ENCODE measurements at places on chromosomes 16 and 17. TPM values are rescaled to one million over a fixed set of nuclear protein-coding genes. Genes with fewer than 3 reads are reported as not detected.

ATP2C2 gene
- 0.12 TPM for total RNA-seq

APRT gene
- total RNA-seq, result 60.5 TPM

TBC1D3G gene
- total RNA-seq, result not detected

ZNF624 gene
- total RNA-seq, result 7.2 TPM

CLEC10A gene
- total RNA-seq, result not detected

CCL4 gene
- total RNA-seq, result not detected

MYH2 gene
- total RNA-seq, result under 0.01 TPM

CSH2 gene
- total RNA-seq, result not detected

UTS2R gene
- not detected for total RNA-seq

SOX15 gene
- total RNA-seq, result 0.12 TPM

ATP1B2 gene
- total RNA-seq, result not detected

PERCC1 gene
- total RNA-seq, result not detected

KRT12 gene
- total RNA-seq, result not detected

ZACN gene
- total RNA-seq, result 0.12 TPM

CDH13 gene
- total RNA-seq, result 133 TPM

SPIRE2 gene
- 1.1 TPM for total RNA-seq

IKZF3 gene
- not detected for total RNA-seq

GAS2L2 gene
- total RNA-seq, result not detected

LDHD gene
- total RNA-seq, result 2.1 TPM

SULT1A2 gene
- total RNA-seq, result under 0.01 TPM

LGALS9 gene
- total RNA-seq, result 1.00 TPM

PLA2G10 gene
- not detected for total RNA-seq

GRAPL gene
- not detected for total RNA-seq

PTGES3L gene
- total RNA-seq, result 0.44 TPM

CDC42EP4 gene
- total RNA-seq, result 36.9 TPM

NLRC3 gene
- total RNA-seq, result under 0.01 TPM

NLK gene
- total RNA-seq, result 13.7 TPM

TGFB1I1 gene
- 35.5 TPM for total RNA-seq

ABCA3 gene
- 0.89 TPM for total RNA-seq

ANKRD40CL gene
- not detected for total RNA-seq

KRT33B gene
- 2.7 TPM for total RNA-seq

CNGB1 gene
- total RNA-seq, result not detected

Data from uterine smooth muscle cell (primary cell).